Dorsolateral prefrontal cortex (tissue), 122 donors: ENCODE measurements at places on chromosomes 3 and 15. TPM values are rescaled to one million over a fixed set of nuclear protein-coding genes. Genes with fewer than 3 reads are reported as not detected.

MFAP1 gene
- 21.1 TPM for total RNA-seq

ESYT3 gene
- total RNA-seq, result 30.8 TPM

CRYBG3 gene
- 16.7 TPM for total RNA-seq

ITIH1 gene
- total RNA-seq, result not detected

ZBTB47 gene
- total RNA-seq, result 59.3 TPM

TTLL13 gene
- total RNA-seq, result 0.84 TPM

MINAR1 gene
- total RNA-seq, result 3.1 TPM

CFAP100 gene
- total RNA-seq, result 2.5 TPM

DUOX2 gene
- 0.10 TPM for total RNA-seq

ACAA1 gene
- 84.0 TPM for total RNA-seq

SAMD7 gene
- not detected for total RNA-seq

TFRC gene
- total RNA-seq, result 133 TPM

DAZL gene
- total RNA-seq, result not detected

SLC28A1 gene
- total RNA-seq, result not detected

CPLX3 gene
- total RNA-seq, result 4.5 TPM

MEX3B gene
- total RNA-seq, result 5.8 TPM

GRIP2 gene
- 14.1 TPM for total RNA-seq

ROPN1B gene
- 1.0 TPM for total RNA-seq

TMEM266 gene
- total RNA-seq, result 5.1 TPM

DBR1 gene
- 13.7 TPM for total RNA-seq

GPR176 gene
- 27.2 TPM for total RNA-seq

ADGRG7 gene
- not detected for total RNA-seq

SOX2 gene
- 67.5 TPM for total RNA-seq

NUP210 gene
- 16.6 TPM for total RNA-seq

CHRD gene
- total RNA-seq, result 79.9 TPM

XIRP1 gene
- total RNA-seq, result not detected

P2RY13 gene
- 1.4 TPM for total RNA-seq

GOLGA8S gene
- 1.6 TPM for total RNA-seq

MYRIP gene
- total RNA-seq, result 47.0 TPM

CD200R1 gene
- total RNA-seq, result 0.36 TPM

MESP2 gene
- total RNA-seq, result 0.55 TPM

CLDN11 gene
- 100 TPM for total RNA-seq

XCR1 gene
- not detected for total RNA-seq

MLH1 gene
- total RNA-seq, result 35.7 TPM
